Activated CD4-positive, alpha-beta memory T cell treated with anti-CD3 and anti-CD28 coated beads, Interleukin-2, amount 10 ng/mL, durations not matched to agents 7 days and 5 days (primary cell): ENCODE measurements at places on chromosomes 1 and 21.
A peak's percentile ranks its signal among the peaks of the same experiment; 100 is the strongest.

DNA sequence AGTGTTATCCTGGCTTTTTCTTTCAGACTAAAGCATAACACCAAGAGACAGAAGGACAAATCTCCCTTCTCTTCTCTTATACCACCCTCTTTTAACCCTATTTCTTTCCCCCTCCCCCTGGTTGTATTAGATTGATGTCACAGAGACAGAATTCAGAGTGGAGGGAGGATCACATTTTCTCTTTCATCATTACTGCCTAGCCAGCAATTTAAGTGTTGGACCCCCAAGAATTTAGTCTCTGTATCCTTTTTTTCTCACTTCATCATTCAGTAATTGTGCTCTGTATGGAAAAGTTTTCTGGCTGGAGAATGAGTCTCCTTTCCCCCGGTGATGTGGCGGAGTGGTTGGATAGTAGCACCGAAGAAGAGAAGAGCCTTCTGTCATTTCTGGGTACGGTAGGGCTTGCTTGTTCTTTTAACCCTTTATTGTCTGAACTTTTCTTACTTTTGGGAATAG is 124.8 kb downstream of the CLEC20A start:
- H3K4me3 ChIP-seq: no peak overlapping the region
- no peak overlapping the region for H3K27ac ChIP-seq
- no peak for DNase-seq
- H3K4me1 ChIP-seq: no peaks in the 10 kb centered on the region
- H3K27me3 ChIP-seq: no peaks in the 10 kb centered on the region

GRCh38 chr1:102241431-102242338 is 245.0 kb upstream of the OLFM3 start:
- no peak for DNase-seq
- no peaks in the 10 kb centered on the region for H3K27me3 ChIP-seq
- no peak overlapping the region for H3K27ac ChIP-seq
- no peaks in the 10 kb centered on the region for H3K4me1 ChIP-seq
- H3K36me3 ChIP-seq: no peaks in the 10 kb centered on the region

DNA sequence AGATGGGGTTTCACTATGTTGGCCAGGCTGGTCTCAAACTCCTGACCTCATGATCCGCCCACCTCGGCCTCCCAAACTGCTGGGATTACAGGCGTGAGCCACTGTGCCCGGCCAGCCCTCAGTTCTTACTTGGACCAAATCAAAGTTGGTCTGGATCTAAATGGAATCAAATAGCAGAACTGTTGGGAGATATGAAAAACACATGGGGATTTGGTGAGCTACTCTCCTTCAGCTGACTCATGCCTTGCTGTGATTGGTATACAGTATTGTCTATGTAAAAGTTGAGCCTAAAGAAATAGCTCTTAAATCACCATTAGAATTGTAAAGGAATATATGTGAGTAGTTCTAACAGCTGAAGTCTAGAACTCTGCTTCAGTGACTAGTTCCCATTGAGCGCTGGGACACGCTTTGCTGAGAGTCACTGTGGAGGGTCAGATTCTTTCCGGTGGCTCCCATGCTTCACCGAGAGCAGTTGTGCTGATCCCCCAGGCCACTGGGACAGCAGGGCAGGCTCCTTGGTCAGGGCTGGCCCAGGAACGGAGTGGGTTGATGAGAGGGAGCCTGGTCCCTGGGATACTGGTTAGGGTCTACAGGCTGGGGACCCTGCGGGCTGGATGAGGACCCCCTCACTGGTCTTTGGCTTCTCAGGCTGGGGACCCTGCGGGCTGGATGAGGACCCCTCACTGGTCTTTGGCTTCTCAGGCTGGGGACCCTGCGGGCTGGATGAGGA is 14.0 kb downstream of the PKNOX1 start:
- no peaks in the 10 kb centered on the region for H3K36me3 ChIP-seq
- no peak for DNase-seq
- H3K4me3 ChIP-seq: no peak overlapping the region
- H3K27ac ChIP-seq: no peak overlapping the region

- H3K4me3 ChIP-seq: peak overlapping the region; percentile 96
- H3K36me3 ChIP-seq: peaks cover 58% of the 10 kb centered on the region
- peak overlapping the region; percentile 94 for H3K27ac ChIP-seq
- H3K4me1 ChIP-seq: peaks cover 62% of the 10 kb centered on the region
Observed at GRCh38 chr1:182841368-182841988, 2.3 kb downstream of the DHX9 start.

GRCh38 chr1:4173731-4174130 is 273.7 kb upstream of the C1orf174 start:
- peaks cover 2% of the 10 kb centered on the region for H3K4me1 ChIP-seq
- no peaks in the 10 kb centered on the region for H3K27me3 ChIP-seq
- H3K27ac ChIP-seq: no peak overlapping the region
- no peak for DNase-seq
- H3K36me3 ChIP-seq: no peaks in the 10 kb centered on the region

- H3K27me3 ChIP-seq: no peaks in the 10 kb centered on the region
- no peaks in the 10 kb centered on the region for H3K36me3 ChIP-seq
- no peak for DNase-seq
- no peak overlapping the region for H3K27ac ChIP-seq
- H3K4me3 ChIP-seq: no peak overlapping the region
Observed at GRCh38 chr1:57632401-57632800, 208.5 kb upstream of the DAB1 start.

GRCh38 chr1:9069326-9070100 is at the start of gene SLC2A5:
Gene SLC2A5 (minus strand): TSS chr1:9069635. CDS start chr1:9069536, 99 bp downstream.
- peaks cover 22% of the 10 kb centered on the region for H3K27me3 ChIP-seq
- H3K36me3 ChIP-seq: no peaks in the 10 kb centered on the region
- no peak within 1 kb of the TSS for H3K4me3 ChIP-seq

DNA sequence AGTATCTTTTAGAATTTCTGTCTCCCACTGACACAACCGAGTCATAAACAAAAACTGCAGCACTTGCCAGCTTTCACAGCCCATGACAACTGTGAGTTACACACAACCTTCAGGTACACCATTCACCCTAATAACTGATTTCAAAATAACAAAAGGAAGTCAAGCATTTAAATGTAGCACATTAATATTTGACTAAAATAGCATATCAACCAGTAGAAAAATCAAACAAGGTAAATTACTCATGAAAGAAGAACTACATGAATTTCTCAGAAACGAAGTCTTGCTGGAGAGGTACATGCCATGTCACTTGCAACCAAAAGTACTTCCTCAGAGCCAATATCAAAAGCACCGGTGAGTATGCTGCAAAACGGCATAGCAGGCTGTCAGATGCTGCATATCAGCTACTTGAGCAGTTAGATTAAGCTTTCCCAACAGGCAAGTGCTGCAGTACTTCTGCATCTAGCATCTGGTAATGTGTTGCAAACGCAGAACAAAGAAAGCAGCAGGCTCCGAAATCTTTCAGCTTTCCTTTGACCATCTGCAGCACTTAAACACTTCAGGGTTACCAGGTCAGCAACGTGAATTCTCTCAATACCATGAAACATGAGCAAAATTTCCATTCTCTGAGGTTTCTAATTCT is 223.2 kb downstream of the SMYD3 start:
- H3K27ac ChIP-seq: no peak overlapping the region
- DNase-seq: no peak
- H3K4me1 ChIP-seq: no peaks in the 10 kb centered on the region
- no peak overlapping the region for H3K4me3 ChIP-seq
